ENCODE measurements at places on chromosomes 3 and 15.

DNA sequence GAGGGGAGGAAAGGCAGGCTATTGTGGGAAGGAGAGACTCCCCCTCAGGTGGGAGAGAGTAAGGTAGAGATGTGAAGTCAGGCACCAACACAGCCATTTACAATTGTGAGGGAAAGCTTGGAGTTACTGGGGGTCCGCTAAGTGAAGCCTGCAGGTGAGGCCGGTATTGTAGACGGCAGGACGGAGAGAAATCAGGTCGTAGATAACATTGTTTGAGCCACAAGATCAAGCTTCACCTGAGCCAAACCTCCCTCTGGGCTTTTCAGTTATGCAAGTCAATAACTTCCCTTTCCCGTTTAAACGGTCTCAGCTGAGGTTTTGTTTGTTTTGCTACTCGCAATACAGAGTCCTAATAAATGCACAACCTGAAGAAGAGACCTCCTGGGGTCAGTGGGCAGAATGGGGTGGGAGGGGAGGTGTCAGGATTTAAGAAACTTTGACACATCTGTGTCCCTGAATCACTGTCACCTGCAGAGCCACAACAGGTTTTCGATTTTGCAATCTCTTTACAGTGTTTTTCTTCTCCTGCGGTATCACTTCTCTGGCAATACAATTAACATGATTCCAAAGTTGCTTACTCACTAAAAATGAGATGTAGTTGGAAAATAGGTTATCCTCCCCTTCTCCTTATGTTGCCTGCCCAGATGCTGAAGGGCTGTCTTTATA is 72.0 kb upstream of the GLCE start:
- no peak for DNase-seq

- no peak for DNase-seq
These were observed 14.8 kb upstream of the LDHAL6B start for GRCh38 chr15:59191855-59192237.

DNA sequence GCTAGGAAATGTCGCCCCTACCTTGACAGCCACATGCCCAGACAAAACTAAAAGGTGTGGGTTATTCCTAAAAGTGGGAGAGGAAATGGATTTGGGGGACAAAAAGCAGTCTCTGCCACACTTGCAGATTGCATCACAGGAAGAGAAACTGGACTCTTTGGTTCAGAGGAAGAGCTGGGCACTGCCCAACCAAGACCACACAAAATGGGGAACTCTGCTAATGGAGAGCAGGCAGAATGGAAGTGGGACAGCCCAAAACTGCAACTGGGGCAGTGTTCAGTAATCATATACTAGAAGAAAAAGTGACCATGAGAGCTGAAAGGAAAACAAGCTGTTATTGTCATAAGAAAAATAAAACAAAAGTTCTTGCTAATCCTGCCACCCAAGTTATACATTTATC is 138.9 kb upstream of the FRMD4B start:
- no peak for DNase-seq

DNA sequence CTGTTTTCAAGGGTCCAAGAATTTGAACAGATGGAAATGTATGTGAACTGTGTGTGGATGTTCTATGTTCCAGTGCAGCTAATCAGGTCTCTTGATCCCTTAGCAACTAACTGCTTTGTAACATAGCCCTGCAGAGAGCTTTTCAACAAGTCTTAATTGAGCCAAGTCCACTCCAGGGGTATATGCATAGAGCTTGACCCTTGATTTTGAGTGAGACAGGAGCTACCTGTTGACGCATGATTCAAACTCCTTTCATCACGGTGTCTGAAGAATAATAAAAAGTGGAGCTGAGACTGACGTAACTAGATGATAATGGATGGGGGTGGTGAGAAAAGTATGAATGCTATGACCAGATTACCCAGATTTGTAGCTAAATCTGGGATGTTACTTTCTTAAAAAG is 93.3 kb upstream of the CCDC54 start:
- DNase-seq: no peak

DNA sequence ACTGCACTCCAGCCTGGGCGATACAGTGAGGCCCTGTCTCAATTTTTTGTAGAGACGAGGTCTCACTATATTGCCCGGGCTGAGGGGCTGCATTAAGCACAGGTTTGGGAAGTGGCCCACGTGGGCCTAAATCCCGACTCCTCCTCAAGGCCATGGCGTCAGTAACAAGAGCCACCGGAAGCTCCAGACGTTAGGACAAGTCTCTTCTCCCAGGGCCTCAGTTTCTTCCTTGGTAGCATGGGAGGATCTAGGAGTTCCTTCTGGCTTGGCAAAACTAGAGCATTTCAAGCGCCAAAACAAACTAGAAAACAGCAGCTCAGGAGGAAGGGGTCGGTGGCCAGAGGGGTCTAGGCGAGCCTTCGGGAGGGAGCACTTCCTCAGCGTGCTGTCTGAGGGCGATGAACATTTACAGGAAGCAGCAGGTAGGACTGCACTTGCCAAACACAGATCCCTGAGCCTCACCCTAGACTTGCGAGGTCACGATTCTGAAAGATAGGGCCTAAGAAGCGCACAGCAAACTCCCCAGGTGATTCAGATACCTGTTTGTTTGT is 536 bp downstream of the SNAPC5 start:
- no peak for DNase-seq

GRCh38 chr3:123082370-123083065 is 15.7 kb downstream of the PDIA5 start:
- no peak for DNase-seq

DNA sequence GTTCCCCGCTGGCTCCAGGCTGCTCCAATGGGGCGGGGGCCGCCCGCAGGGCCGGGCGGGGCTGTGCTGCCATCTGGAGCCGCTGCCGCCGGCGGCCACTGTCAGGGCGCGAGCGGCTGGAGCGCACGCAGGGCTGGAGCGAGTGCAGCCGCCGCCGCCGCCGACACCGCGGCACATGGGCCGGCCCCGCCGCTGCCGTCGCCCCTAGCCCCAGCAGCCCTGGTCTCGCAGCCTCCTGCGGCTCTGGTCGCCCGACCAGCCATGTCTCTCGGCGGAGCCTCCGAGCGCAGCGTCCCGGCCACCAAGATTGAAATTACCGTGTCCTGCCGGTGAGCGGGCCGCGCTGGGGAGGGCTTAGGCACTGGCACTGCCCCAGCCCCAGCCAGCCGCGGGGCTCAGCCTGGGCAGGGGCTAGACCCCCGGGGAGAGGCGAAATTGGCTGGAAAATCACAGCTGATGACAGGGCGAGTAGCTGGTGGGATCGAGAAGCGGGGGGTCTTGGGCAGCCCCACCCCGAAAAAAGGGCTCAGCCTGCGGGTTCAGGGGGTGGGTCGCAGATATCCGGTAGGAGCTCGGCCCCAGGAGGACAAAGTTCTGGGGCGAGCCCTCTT is at the start of gene CPNE9:
TSS of gene CPNE9 (plus strand) at position 98 of the 611 bp plus-strand sequence. CDS start at position 262, 164 bp downstream.
- no peak for DNase-seq

DNA sequence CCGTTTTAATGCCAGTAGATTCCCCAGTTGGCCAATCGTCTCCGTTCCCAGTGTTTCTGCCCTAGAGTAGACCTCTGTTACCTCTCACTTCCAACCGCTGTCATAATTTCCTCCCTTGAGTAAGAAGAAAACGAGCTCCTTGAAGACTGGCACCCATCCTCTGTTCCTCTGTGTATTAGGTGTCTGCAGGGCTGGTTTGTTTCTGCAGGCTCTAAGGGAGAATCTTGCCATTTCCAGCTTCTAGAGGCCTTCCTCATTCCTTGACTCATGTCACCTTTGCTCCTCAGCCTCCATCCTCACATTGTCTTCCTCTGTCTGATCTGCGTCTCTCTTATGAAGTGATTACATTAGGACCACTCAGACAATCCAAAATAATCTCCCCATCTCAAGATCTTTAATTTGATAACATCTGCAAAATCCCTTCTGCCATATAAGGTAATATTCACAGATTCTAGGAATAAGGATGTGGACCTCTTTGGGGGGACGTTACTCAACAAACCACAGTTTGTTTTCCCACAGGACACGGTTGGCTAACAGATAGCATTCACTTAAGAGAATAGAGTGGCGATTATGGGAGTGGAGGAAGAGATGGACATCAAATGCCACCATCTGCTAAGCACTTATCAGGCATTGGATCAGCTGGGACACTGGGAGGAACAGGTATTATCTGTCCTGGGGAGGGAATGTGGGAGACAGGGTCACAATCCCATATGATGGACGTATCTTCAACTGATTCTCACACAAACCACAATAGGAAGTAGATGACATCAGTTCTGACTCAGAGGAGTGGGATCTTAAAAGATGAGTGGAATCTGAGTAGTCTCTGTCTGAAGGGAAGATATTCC is 17.1 kb downstream of the ARHGAP31 start:
- no peak for DNase-seq

GRCh38 chr3:160027541-160028195 is 39.0 kb downstream of the IL12A start:
- no peak for DNase-seq

DNA sequence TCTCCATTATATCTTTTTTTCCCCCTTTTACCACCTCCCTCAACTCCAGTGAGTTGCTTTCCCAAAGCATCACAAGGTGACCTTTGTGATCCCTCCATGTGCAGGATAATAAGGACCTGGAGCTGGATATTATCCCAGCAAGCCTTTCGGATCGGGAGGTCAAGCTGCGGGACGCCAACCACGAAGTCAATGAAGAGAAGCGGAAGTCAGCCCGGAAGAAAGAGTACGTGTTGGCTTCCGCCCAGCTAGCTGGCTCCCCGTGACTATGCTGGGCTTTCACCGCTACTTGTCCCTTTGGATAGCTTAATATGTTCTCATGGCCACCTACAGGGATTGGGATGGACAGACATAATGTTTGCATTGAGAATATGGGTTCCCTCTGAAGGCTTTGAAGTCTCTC is 273.7 kb upstream of the UMPS start:
- no peak for DNase-seq

- peak; percentile 42 for DNase-seq
These were observed 34.8 kb upstream of the RAB6B start for GRCh38 chr3:133930341-133930933.

GRCh38 chr3:178754852-178755510 is 218.7 kb downstream of the KCNMB2 start:
- no peak for DNase-seq

DNA sequence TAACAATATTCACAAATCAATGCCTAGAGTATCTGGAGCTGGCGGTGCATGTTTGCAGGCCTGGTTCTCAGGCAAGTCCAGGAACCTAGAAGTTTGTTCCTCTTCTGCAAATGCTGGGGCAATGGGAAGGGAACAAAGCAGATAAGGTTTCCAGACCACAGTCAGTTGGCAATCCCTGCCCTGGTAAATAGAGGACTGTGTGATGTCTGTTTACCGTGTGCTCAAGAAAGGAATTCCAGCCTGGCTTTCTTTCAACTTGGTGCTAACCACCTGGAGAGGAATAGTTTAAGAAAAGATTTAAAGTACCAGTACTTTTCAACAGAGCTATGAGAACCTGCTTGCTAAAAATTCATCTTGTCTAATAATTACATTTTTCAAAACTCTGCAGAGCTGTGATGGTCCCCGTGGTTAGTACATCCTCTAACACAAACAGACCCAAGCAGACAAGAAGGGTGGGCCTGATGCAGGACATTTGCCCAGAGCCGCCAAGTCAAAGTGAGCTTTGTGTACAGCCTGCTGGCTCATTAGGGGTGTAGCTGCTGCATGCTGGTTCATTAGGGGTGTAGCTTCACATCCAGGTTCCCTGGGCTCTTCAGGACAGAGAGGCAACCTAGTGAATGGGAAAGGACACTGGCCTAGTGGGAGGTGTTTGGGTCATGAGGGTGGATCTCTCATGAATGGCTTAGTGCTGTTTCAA is 220.5 kb downstream of the SQOR start:
- no peak for DNase-seq

- DNase-seq: no peak
These were observed 1.4 kb upstream of the ACAD9 start for GRCh38 chr3:128878011-128878457.

- DNase-seq: no peak
These were observed 385.5 kb downstream of the GBE1 start for GRCh38 chr3:81375921-81376320.

GRCh38 chr15:94041746-94042145 is 189.6 kb upstream of the MCTP2 start:
- DNase-seq: no peak

- no peak for DNase-seq
These were observed 2.4 kb downstream of the SCAP start for GRCh38 chr3:47473391-47473790.

GRCh38 chr15:76245072-76245610 is 66.1 kb downstream of the ETFA start:
- DNase-seq: peak; percentile 74

- DNase-seq: no peak
These were observed 44.5 kb downstream of the CTDSPL start for GRCh38 chr3:37905987-37906674.

GRCh38 chr3:172283841-172284357 is 164.4 kb downstream of the GHSR start:
- no peak for DNase-seq

DNA sequence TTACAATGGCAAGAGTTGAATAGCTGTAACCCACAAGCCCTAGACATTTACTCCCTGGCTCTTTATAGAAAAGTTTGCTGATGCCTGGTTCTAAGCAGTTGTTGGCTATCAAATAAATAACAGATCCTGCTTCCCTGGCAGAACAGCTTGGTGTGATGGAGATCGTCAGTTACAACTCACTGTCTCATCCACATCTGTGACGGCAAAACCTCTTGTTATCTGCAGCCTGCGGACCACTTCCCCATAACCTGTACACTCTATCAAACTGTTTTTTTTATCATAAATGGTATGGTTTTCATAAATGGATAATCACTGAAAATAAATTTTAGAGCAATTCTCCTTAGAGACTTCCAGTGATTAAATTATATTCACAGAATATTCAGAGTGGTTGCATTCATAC is 14.1 kb downstream of the ZDHHC3 start:
- no peak for DNase-seq

GRCh38 chr15:74609938-74610301 is 5.7 kb upstream of the CLK3 start:
- DNase-seq: no peak

DNA sequence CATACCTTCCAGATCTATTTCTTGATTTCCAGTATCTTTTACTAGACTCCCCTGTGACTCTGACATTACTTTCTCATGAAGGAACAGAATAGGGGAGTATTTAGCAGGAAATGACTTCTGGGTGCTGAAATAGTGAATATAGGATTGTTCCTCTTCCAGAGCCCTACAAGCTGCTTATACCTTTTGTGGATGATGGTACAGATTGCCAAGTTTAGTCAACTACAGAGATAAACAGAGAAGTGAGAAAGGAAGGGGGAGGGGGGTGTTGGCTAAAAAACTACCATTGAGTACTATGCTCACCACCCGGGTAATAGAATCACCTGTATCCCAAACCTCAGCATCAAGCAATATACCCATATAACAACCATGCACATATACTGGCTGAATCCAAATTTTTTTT is 298.3 kb upstream of the GPR149 start:
- DNase-seq: no peak

Measured in HAP-1 (cell line).